ENCODE measurements at places on chromosomes 5 and 9.

- peak; percentile 39 for DNase-seq
Measured at GRCh38 chr5:178551059-178551458, 39.1 kb downstream of the COL23A1 start.

DNA sequence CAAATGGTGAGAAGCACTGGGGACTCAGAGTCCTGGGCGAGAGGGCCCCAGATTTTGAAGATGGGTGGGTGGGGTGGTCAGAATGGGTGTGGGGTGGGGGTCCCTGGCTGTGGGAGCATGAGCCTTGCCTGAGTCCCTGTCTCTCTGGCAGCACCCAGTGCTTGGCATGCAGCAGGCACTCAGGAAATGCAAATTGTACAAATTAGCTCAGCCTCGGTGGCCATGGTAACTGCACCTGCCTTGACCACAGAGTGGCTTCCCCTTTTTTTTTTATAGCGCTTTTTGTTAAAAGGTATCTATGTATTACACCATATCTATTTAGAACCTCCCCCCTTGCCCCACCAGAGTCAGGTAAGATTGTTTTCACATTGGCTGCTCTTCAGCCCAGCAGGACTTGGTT is 19.2 kb upstream of the PITX1 start:
- DNase-seq, result no peak

DNA sequence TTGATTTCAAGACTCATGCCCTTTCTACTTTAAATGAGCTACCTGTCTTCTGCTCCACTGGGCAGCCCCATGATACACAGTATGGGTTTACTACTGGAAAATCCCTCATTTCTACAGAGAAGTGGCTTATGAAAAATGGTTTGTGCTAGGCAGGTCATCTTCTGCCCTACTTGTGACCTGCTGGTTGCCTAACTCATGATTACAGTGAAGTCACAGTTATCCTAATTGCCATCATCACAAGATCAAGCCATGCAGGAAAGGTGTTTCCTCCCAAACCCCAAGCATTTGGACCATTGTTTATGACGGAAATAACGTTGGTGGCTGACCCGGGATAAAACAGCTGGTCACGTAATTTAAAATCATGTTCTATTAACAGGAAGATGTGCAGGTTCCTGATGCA is 330.6 kb downstream of the ACTL7B start:
- DNase-seq, result no peak

DNA sequence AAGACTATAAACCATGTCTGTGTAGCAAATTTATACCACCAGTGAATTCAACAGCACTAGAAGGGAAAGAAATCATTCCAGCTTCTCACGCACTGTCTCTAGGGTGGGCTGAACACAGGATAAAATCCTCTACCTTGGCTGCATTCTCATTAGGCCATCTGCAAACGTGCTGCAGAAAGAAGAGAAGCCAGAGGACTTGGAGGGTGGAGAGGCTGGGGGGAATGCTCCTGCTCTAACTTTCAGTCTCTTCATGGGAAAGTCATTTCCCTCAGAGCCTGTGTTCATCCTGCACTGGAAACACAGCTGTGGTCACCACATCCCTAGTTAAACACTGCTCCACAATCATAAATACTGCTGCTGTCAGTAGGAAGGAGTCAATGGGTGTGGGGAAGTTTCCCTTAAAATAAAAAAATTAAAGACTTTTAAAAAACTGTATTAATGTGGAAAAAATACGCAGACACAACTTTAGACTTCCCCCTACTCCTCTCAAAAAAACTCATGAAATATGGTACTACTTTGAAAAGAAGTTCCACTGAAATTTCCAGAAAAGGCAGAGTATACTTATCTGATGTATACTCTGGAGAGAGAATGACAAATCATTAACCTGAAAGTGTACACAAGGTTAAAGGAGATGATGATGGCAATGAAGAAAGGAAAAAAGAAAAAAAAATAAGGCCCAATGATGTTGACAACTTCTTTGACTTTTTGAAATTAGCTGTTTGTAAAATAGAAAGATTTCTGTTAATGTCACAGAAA is 46.8 kb downstream of the LHFPL2 start:
- DNase-seq, result peak; percentile 77

DNA sequence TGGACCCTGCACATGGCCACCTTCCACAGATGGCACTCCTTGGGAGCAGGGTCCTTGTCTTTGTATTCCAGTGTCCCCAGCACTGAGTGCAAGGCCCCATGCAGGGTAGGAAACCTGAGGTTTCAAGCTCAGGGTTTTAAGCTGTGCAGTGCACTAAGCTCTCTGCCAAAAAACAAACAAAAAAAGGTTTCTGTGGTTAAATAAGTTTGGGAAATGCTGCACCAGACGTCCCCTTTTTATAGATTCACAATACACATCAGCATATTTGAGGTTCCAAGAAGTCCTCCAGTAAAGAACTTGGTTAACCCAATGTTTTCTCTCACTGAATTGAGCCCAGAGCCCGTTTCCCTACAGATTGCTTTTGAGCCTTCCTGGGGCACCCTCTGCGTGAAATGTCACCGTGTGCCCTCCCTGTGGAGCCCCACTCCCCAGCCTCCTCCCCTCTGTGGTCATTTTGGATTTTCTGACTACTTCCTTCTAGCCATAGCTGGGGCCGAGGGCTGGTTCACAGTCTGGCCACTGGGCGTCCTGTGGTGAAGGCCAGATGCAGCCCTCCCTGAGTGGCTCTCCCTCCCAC is 17.1 kb downstream of the DELE1 start:
- DNase-seq, result no peak

GRCh38 chr5:171505473-171506043 is 86.1 kb downstream of the FGF18 start:
- no peak for DNase-seq

GRCh38 chr9:130627896-130628792 is 36.2 kb upstream of the PRDM12 start:
- DNase-seq, result no peak

GRCh38 chr9:69009708-69010107 is 4.2 kb downstream of the PRKACG start:
- DNase-seq, result no peak

DNA sequence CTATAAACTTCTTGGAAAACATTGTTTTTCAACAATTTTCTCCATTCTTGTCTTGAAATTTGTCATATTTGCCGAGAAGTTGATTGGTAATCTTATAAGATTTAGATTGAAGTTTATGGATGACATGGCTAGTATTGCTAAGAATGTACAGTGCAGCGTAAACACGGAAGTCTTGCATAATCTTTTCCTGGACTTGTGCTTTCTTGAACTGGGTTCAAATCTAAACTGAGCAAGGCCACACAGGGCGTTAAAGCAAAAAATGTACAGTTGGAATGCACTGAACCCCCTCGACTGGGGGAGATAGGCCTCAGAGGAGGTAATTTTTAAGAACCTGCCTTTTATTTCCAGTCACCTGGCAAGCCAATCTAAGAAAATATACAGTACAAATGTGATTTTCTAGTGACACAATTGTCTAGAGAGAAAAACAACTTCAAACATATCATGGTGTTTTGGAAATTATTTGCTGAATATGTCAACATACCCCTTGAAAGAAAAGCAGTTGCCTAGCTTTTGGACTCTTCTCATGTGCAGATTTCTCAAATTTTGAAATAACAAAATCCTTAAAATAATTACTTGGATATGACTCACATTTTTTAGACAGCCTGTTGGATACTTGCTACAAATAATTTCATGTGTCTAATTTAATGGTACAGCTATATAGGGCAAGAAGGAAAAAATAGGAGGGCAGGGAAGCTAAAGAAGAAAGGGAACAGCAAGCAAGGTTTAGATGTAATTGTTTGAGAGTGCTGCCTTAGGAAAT is 18.5 kb upstream of the GAS1 start:
- DNase-seq, result peak; percentile 53

DNA sequence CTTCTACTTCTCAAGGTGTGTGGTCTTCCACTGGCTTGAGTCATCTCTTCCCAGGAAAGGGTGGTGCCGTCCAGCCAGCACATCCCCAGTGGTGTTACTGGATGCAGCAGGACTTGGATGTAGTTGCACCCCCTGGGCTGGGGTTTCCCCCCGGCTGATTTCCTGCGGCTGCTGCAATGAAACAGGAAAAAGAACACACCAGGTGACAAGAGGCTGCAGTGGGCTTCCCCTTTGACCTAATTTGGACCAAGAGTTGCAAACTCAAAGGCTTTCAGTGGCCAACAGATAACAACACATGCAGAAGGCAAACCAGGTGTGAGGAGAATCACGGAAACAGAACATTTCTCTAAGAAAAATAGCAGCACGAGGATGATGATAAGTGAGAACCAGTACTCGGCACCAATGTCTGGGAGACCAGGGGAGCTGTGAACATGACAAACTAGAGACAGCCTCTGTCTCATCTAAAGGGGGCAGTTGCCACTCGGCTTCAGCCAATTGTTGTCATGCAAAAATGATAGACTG is 83.7 kb downstream of the PDE6A start:
- DNase-seq, result peak; percentile 36

DNA sequence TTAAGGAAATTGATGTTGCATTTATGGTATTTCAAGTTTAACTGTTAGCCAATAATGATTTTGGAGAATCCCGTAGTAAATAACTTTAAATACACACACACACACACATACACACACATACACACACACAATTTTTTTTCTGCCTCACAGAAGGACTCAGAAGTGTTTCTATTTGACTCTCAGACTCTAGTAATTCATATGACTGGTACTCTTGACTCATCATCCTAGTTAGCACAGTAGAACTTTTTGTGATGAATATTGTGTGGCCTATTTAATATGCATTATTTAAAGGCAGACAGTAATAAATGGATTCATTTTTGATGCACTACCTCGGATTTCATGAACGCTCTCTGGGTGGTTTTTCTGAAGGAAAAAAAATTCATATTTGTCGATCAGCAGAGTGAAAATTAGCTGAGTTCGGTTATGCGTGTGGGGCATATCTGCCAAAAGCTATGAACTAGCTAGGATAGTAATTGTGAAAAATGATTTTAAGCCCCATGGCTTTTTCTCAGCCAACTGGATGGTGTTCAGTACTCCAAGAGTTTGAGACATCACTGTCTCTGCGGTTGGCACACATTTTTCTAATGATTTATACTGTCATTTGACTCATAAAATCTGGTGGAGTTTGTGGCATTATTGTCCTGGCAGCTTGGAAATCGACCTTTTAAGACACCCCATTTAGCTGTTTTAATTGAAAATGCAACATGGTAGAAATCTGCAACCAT is 102.2 kb downstream of the PCSK5 start:
- peak; percentile 12 for DNase-seq

GRCh38 chr9:18636781-18637180 is 162.8 kb downstream of the ADAMTSL1 start:
- DNase-seq, result no peak

All from fibroblast of skin of right biceps (primary cell).